ENCODE measurements at places on chromosomes 4 and X.

GRCh38 chr4:2245787-2246275, 3.9 kb upstream of the HAUS3 start:
- DNase-seq, result no peak

DNA sequence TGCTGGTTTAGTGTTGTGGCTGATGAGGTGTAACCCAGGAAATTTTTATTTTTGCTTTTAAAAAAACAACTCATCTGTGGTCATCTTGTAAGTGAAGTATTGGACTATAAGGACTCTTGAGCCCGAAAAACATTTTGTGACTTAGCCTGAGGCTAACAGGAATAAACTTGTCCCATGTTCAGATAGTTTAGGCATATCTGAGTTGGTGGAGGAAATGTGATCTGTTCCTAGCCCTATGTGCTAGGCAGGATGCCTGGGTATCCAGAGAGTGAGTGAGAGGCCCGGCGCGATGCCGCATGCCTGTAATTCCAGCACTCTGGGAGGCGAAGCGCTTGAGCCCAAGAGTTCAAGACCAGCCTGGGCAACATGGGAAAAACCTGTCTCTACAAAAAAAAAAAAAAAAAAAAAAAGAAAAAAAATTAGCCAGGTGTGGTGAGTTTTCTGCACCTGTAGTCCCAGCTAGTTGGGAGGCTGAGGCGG, 3.7 kb downstream of the SMS start:
- no peak for DNase-seq

GRCh38 chr4:183797011-183797444, 108.1 kb upstream of the STOX2 start:
- no peak for DNase-seq

GRCh38 chrX:10370976-10371375, 214.2 kb downstream of the CLCN4 start:
- DNase-seq, result no peak

DNA sequence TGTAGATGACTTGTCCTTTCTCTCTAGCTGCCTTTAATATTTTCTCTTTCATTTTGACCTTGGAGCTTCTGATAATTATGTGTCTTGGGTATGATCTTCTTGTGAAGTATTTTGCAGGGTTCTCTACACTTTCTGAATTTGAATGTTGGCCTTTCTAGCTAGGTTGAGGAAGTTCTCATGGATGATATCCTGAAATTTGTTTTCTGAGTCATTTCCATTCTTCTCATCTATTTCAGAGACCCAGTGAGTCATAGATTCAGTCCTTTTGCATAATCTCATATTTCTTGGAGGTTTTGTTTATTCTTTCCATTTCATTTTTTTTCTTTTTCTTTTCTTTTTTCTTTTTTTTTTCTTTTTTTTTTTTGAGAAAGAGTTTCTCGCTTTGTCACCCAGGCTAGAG, 585.7 kb upstream of the PABPC4L start:
- DNase-seq, result no peak

- no peak for DNase-seq
Measured at GRCh38 chrX:150610446-150610845, 42.0 kb downstream of the MTM1 start.

- DNase-seq, result no peak
Measured at GRCh38 chr4:77481856-77482255, 123.8 kb upstream of the CXCL13 start.

- DNase-seq, result no peak
Measured at GRCh38 chrX:123713841-123714240, 19.0 kb downstream of the THOC2 start.

DNA sequence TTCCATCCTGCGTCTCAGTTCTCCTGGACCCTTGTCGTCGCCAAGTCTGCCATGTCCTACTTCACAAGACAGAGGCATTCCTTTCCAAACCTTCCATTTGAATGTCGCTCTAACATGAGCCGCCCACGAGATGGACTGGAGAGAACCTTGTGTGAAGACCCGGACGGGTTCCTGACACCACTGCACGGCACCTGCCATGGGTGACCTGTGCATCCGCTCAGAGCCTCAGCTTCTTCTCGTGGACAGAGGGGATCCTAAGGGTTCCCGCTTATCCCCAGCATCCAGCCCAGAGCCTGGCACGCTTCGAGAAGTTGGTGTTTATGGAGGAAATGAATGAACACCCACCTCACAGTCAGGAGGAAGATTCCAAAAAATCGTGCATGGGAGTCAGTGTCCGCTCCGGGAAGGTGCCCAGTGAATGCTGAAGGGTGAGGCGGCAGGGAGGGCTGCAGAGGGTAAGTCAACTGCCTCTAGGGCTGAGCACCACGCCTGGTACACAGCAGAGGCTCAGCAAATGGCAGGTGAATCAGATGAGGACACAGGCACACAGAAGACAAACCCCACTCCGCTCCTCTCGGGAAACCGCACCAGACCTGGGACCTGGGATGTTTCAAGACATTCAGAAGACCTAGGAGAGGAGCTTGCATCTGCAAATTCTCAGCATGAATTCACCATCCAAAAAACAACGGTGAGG, 52.6 kb downstream of the WFS1 start:
- DNase-seq, result no peak

- peak; percentile 94 for DNase-seq
Measured at GRCh38 chrX:2608638-2609430, 82.3 kb upstream of the CD99 start.

GRCh38 chrX:13470685-13470977, 98.8 kb upstream of the EGFL6 start:
- no peak for DNase-seq

- no peak for DNase-seq
Measured at GRCh38 chr4:155911905-155912304, 8.4 kb downstream of the TDO2 start.

DNA sequence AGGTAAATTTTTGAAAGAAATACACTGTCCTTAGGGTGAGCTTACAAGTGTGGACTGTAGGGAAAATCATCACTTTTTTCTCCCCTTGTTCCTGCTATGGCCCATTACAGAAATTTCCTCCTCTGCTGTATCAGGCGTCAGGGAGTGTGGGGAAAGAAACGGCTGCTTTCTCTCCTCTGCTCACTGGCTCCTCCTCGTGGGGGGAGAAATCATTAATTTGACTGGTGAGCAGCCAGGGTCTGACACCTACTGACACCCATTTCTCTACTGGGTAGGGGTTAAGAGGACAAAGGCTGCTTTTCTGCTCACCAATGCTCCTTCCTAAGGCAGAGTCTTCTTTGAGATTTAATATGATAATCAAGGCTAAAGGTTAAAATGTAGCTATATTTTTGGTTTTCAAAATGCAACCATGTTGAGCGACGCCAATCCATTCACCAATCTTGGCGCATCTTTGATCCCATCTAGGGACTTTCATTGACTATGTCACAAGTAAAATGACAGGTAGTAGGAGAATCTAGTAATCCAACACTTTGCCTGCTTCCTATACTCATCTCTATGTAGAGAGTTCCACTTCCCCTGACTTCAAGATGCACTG, 25.1 kb downstream of the SETD7 start:
- DNase-seq, result peak; percentile 72

GRCh38 chr4:78418406-78418805, 133.2 kb upstream of the ANXA3 start:
- no peak for DNase-seq

DNA sequence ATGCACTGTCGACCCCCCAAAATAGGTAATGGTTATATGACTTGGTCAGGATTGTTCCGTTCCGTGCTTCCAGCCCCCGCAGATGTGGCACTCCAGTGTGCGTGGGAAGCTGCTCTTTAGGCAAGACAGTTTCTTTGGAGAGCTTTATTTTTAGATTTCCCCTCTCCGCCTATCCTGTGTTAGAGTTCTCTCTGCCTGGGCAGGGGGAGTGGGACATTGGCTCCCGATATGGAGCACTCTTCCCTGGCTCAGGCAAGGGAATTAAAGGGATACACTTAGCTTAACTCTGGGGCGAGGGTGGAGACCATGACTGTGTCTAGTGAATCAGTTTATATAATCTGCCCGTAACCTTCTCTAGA, 36.0 kb downstream of the DLG3 start:
- no peak for DNase-seq

DNA sequence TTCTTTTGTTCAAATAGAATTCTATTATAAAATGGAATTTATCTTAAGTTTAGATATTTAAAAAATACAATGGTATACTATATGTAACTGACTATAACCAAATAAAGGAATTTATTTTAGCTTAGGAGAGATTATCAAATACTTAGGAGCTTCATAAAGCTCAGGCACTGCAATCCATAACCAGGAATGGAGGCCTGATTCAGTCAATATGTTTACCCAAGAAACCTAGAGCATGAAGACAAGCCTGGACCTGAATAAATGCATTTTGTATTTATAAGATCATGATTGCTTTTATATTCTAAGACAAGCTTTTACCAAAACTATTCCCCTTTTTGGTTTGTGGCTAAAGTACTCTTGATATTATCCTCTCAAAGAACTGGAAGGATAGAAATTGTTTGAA, 742.6 kb downstream of the FAT4 start:
- DNase-seq, result no peak

DNA sequence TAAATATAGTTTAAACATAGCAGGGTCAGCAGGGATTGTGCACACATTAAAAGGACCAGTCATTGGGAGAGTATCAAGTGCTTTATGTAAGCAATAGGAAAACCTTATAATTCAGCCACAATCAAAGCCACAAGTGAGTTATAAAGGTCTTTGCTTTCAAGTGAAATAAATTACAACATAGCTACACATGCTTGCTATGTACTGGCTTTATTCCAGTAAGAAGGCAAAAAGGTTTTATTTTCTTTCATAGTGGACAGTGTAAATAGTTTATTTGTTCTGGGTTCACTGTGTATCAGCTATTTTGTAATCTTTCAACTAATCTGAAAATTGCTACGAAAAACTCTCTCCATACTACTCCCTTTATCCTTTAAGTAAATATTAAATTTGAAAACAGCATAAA, 691.4 kb downstream of the PCDH7 start:
- DNase-seq, result no peak

DNA sequence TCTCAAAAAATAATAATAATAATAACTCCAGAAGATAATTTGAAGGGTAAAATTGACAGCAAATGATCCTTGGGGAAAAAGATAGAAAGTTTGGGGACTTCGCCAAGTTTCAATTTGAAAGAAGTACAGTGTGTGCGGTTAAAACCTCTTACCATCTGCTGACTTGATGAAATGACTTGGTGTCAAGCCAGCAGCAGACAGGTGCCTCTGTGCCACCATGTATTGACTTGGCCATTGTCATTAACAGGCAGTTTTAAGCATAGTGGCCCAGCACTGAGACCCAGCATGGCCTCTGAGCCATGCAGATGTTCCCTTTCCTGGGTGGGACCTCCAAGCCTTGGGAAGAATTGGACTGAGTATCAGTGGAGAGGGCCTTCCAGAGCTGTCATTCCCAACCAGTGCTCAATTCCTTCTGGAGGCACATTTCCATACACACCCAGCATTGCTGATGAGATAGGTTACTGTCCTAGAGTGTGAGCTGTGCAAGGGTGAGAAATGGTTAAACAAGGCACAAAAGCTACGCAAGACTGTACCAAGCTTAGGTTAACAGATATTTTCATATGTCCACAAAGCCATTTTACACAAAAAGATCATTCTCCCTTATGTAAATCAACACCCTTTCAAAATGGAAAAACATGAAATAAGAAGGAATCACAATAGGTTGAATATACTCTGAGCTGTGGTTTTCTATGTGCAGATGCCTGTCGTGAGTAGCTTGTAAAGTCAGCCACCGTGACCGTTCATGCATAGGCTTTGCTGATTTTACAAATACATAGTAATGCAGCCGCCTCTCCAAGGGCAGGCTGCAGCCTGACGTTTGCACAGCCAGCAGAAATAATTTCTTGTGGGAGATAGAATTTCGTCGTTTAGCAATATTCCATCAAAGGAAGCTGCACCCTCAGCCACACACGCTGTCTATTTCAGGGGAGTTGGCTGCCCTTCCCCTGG, 59.4 kb upstream of the FBXW7 start:
- no peak for DNase-seq

DNA sequence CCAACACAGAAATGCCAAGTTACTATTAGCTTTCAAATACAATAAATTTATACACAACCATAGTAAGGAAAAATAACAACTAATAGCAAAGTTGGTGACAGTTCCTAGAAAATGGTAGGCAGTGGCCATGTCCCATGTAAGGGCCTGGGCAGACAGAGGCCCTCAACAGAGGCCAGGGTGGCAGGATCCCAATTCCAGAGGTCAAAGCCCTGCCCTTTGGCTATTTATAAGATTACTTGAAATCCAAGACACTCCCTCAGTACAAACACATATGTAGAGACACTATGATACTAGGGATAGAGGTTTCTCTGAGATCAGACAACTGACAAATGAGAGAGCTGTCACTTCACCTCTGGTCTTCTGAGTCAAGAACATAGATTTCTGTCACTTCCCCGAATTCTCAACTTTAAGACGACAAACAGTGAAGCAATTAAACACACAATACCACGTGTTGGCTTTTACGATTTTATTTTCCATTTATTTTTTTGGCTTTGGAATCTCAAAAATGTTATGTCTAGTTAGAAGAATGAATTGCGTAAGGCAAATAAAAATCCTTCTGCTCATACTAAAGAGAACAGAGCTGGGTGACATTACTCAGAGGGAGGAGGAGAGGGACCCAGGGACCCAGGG, 16.3 kb upstream of the MAOB start:
- no peak for DNase-seq

DNA sequence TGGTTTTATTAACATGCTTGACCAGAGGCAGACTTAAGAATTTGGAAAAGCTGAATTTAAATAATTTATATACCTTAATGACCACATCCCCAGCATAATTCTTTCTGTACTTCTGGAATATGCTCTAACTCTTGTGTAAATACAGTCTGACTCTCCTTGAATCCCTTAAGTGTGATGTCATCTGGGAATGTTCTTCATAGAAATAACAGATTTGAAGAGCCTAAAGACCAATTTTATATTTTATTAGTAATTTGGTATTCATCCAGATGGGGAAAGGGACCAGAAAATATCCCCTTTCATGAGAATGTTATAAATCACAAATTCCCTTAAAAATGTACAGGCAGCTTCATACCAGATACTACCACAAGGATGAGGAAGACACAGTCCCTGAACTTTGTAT, 58.3 kb downstream of the KCNIP4 start:
- DNase-seq, result no peak

- DNase-seq, result no peak
Measured at GRCh38 chr4:335515-335914, 2.1 kb upstream of the ZNF141 start.

DNA sequence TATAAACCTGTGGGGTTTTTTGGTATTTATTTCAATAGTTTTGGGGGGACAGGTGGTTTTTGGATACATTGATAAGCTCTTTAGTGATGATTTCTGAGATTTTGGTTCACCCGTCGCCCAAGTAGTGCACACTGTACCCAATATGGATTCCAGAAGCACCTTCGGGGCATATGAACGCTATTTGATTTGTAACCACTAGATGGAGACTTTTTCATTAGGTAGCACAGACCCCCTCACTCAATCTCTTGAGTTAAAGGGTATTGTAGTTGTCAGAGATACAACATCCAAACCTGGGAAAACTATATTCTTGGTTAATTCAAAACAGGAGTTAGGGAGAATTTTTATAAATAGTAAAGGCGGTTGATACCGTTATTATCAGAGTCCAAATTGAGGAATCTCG, 79.8 kb downstream of the SPANXN3 start:
- DNase-seq, result no peak

GRCh38 chrX:48580662-48581061, 6.4 kb downstream of the RBM3 start:
- DNase-seq, result no peak

Data from CD4-positive, alpha-beta T cell treated with Interleukin-17A for 4 hours (primary cell).